ENCODE measurements at places on chromosomes 16 and 17.

GRCh38 chr16:4179020-4179419, 62.8 kb upstream of the ADCY9 start:
- peak; percentile 54 for DNase-seq

- DNase-seq = no peak
These were observed 14.9 kb upstream of the CBFA2T3 start for GRCh38 chr16:88991813-88992350.

GRCh38 chr16:49592546-49593423, 219.2 kb downstream of the C16orf78 start:
- peak; percentile 7 for DNase-seq

DNA sequence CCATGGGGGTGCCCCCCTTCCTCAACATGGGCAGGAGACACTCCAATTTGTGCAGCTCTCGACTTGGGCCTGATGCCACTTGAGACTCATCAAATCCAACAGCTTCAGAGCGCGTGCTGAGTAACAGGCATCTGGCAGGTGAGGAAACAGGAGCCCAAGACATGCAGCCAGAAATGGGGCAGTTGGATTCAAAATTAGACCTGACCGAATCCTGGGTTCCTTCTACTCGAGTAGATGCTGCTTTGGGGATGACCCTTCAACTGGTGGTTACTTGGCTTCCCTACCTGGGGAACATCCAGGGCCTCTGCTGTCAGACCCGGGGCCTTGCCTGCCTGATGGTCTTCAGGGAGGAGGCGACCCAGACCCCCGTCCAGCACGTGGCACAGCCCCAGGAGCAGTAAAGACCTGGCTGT, 488 bp upstream of the NTN3 start:
- no peak for DNase-seq

DNA sequence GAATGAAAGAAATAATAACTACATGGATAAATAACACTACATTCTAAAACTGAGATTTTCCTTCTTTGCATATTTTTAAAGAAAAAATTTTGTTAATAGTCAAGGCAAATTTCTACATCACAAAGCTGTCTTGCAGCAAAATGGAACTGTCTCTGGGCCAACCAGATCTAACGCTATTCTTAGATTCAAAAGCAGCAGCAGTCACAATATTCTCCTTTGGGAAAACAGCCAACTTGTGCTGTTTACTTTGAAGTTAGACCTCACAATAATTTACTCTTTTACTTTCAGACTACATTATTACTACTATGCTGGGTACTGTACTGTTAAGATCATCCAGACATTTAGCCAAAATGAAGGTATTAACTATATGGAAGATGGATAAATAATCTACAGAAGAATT, 189.1 kb downstream of the CEP112 start:
- DNase-seq = peak; percentile 18

- DNase-seq = no peak
These were observed 121.1 kb upstream of the XYLT1 start for GRCh38 chr16:17591655-17592405.

DNA sequence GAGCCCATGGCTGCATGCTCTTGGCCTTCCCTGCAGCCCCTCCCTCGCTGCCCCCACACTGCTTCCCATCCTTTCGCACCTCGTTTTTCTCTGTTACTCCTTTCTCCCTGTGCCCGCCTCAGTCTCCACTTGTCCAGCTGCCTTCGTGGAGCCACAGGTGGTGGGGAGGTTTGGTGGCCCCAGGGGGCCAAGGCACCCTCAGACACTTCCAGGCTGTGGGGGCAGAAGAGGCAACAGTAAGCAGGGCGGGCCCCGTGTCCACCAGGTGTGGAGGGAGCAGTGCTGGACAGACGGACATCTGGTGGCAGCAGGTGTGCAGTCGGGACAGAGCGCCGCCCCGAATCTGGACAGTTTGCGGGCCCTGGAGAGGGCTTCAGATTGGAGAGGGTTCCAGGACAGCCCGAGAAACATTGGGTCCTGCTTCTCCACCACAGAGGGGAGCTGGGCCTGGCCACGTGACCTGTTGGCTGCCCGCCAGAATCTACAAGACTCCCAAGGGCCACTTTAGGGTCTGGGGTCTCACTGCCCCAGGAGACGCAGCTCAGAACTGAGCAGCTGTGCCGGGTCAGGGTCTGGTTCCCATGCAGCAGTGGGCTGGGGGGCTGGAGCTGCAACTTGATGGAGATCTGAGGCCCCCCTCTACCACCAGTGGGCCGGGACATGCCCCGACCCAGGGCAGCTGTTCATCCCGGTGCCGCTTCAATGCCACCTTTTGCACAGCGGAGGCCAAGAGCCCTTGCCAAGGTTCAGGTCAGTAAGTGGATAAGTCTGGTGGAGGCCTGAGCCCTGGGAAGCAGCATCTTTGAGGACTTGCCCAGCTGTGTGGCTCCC, 22.8 kb downstream of the BAHCC1 start:
- no peak for DNase-seq

DNA sequence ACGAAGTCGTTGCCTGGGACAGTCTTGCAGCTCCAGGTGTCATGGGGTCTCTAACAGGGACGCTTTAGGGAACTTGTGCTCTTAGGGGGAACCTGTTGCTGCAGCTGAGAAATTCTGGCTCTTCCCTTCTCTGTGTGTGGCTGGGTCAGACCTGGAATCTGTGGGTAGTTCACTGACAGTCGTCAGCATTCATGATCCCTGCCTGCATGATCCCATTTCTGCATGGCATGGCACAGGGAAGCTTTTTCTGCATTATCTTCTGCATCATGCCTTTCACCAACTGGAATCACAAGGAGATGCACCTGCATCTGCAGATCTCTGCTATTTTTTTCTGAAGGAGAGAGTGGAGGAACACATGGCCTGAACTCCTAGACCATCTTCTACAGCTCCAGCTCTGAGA, 85.6 kb downstream of the SOX9 start:
- DNase-seq = no peak

DNA sequence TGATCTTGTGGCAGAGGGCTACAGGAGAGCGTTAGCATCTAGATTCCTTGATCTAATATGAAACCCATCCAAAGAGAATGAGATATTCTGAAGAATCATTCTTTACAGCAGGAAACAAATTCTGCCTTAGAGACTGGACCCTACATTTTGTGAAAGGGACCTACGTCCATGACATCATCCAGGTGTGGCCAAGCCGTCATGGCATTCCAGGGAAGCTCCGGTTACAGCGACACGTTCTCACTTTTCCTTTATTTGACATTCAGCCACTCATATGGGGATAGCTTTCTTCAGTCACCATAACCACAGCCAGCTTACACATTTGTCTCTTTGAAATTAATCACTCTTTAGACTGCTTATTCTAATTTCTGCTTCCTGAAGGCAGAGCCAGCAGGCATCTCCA, 408.1 kb downstream of the XYLT1 start:
- DNase-seq = no peak

GRCh38 chr17:66850692-66851091, 15.8 kb downstream of the CACNG5 start:
- no peak for DNase-seq

GRCh38 chr17:44502598-44503146, 534 bp downstream of the GPATCH8 start:
- DNase-seq = peak; percentile 24
